ENCODE measurements at places on chromosomes 12 and 14. TPM values are rescaled to one million over a fixed set of nuclear protein-coding genes. Genes with fewer than 3 reads are reported as not detected.

Gene KRT72
- total RNA-seq = 11.6 TPM

Gene OVCH1
- not detected for total RNA-seq

Gene TC2N
- 40.9 TPM for total RNA-seq

Gene PKP2
- 8.1 TPM for total RNA-seq

Gene SELPLG
- total RNA-seq = 4.6 TPM

Gene TCL1B
- not detected for total RNA-seq

Data from lower leg skin (tissue), 4 donors.